ENCODE measurements at places on chromosomes 12 and 14.

GRCh38 chr12:1527789-1528188, 66.6 kb downstream of the FBXL14 start:
- peak; percentile 77 for DNase-seq

DNA sequence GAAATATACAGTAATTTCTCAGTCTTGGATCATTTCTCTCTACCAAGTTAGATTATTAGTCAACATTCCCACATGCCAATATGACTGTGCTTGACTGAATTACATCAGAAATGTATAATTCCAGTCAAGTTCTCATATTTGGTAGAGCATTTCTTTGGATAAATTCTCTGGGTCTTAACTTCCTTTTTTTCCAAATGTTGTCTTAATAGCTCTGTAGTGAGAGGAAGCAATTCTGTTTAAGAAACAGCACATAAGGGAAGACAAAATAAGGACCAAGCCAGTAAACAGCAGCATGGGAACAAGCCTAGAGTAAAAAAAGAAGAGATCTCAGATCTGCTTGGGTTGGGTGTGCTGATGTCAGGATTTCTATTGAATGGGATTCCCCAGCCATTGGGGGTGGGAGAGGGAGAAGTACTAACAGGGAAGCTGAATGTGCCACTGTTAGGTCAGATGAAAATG, 14.2 kb upstream of the DYRK2 start:
- DNase-seq, result no peak

DNA sequence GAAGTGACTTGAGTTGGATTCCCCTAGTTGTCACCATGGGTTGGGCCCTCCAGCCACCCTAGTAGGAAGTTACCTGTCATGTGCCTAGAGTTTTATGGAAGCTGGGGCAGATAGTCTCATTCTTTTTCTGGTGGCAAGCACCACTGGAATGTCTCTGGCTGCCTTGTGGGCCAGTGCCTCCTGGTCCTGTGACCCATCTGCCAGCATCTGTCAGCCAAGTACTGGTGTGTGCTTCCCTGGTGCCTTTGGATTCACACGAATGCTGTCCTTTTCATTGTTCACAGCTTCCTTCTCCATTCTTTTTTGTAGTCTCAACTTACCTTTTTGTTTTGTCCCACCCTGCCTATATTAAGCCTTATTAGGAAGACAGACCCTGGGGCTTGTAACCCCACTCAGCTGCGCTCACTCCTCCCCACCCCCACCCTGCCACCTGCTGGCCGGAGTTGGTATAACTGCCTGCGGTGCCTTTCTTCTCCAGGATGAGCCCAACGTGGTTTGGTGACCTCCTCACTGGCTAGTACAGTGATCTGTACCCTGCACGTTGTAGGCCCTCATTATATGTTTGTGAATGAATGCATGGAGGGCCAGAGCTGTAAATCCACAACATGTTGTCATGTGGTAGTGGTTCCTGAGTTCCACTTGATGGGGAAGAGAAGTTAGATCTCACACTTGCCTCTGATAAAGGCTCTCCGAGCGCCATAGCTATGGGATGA, 125.7 kb downstream of the TSPAN9 start:
- DNase-seq, result no peak

- DNase-seq, result no peak
Measured at GRCh38 chr14:67188326-67188725, 914 bp upstream of the GARIN2 start.

GRCh38 chr12:57734591-57734990, 4.0 kb downstream of the AGAP2 start:
- DNase-seq, result no peak

GRCh38 chr12:110686294-110686903, 2.5 kb downstream of the HVCN1 start:
- DNase-seq, result no peak

DNA sequence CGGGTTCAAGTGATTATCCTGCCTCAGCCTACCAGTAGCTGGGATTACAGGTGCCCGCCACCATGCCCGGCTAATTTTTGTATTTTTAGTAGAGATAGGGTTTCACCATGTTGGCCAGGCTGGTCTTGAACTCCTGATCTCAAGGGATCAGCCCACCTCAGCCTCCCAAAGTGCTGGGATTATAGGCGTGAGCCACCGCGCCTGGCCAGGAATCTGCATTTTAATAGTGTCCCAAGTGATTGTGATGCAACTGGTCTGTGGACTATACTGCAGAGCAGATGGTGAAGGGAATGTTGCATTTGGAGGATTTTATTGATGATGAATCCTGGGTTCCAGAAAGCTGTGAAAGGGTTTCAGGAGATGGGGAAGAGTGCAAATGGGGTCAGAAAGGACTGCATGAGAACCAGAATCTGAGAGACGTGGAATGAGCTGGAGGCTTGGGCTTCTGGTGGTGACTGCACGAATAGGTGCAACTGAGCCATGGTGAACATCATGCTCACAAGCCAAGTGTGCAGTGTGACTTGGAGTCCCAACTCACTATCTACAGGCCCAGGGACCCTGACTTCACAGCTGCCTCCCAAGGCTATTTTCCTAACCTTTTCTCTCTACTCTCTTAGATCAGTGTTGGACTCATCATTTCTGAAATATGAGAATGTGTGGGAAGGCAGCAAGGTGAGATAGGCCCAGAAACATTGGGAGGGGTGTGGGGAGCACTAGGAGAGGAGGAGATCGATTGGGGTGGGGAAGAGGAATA, 4.5 kb downstream of the RPS26 start:
- no peak for DNase-seq

DNA sequence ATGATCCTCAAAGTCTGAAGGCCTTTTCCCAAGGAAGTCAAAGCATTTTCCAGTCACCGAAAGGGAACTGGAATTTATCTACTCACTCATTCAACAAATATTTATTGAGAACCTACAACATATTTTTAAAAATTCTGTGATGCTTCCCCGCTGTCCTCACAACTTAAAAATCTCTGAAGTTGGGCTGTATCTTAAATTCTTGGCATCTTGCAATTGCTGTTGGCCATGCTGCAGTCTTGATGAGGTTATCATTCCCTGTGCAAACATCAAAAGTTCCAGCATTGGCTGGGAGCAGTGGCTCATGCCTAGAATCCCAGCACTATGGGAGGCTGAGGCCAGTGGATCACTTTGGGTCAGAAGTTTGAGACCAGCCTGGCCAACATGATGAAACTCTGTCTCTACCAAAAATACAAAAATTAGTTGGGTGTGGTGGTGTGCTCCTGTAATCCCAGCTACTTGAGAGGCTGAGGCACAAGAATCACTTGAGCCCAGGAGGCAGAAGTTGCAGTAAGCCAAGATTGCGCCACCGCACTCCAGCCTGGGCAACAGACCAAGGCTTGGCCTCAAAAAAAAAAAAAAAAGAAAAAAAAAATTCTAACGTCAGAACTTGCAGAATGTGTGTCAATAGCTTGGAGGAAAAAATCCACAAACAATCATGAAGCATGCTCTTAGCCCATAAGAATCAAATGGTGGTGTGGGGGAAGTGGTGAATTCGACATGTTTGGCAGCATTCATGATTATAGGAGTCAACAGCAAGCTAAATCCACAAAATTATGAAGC, 34.9 kb downstream of the CCDC177 start:
- DNase-seq, result no peak

DNA sequence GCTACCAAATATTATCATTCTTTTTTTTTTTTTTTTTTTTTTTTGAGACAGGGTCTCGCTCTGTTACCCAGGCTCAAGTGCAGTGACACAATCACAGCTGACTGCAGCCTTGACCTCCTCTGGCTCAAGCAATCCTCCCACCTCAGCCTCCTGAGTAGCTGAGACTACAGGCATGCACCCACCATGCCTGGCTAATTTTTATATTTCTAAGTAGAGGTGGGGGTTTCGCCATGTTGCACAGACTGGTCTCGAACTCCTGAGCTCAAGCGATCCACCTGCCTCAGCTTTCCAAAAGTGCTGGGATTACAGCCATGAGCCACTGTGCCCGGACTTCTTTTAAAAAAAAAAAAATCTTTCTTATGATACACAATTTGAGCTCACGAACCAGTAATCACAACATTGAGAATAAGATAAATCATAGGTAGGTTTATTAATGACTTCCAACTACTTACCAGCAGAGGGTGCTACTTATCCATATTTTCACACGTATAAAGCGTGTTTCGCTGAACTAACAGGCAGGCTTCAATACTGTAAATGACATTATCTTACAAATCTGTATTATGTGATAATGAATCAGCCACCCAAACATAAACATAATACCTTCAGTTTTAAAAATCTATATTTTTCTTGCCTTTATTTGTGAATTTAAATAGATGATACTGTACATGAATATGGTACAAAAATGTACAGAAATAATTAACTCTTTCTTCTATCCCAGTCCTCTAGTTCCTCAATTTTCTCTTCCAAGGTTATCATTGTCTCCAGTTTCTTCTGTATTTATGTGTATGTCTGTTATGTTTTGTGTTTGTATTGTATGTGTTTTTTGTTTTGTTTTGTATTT, 42.5 kb upstream of the BCAT1 start:
- DNase-seq, result peak; percentile 63

GRCh38 chr14:34014936-34015335, 64.1 kb upstream of the EGLN3 start:
- DNase-seq, result no peak

DNA sequence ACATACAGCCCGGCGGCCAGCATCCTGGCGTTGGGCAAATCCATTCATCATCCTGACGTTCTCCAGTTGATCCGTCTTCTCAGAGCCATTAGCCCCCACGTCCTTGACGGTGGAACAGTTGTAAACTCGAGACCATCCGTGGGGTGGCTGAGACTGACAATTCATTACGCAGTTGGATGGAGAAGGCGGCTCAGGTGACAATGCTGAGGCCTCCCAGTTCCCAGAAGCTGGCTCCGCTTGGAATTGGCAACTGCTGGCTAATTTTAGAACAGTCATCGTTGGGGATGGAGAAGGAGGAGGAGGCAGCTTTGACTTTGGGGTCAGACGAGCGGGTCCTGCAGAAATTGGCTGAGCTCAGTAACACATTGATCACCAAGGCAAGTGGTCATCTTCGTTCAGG, 186.5 kb downstream of the PHETA1 start:
- no peak for DNase-seq

DNA sequence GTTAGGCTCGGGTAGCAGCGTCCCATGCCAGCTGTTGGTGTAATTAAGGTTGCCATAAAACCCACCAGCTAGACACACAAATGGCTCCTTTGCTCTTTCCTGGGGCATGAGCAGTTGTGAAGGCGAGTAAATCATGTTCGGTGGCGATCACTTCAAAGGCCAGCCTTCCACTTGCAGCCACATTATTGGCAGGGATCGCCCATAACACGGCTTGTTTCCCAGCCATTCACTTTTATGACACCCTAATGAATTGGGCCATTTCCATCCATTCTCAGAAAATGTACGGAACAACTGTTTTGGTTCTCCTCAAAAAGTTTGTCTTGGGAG, 63.4 kb downstream of the BEGAIN start:
- DNase-seq, result no peak

DNA sequence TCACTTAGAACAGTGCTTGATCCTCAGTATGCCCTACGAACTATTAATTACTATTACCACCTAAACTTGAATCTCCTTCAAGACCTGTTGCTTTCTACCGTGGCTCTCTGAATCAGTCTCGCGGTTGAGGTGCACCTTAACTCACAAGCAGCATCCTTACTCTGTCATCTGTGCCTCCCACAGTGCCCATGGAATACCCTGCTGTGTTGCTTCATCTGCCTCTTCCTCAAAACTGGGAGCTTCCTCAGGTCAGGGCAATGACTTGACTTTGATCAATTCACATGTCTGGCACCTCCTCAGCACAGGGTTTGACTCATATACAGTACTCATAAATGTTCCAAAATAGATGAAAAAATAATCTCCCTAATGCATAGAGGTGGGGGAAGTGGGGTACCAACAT, 305.9 kb downstream of the NUAK1 start:
- DNase-seq, result no peak

DNA sequence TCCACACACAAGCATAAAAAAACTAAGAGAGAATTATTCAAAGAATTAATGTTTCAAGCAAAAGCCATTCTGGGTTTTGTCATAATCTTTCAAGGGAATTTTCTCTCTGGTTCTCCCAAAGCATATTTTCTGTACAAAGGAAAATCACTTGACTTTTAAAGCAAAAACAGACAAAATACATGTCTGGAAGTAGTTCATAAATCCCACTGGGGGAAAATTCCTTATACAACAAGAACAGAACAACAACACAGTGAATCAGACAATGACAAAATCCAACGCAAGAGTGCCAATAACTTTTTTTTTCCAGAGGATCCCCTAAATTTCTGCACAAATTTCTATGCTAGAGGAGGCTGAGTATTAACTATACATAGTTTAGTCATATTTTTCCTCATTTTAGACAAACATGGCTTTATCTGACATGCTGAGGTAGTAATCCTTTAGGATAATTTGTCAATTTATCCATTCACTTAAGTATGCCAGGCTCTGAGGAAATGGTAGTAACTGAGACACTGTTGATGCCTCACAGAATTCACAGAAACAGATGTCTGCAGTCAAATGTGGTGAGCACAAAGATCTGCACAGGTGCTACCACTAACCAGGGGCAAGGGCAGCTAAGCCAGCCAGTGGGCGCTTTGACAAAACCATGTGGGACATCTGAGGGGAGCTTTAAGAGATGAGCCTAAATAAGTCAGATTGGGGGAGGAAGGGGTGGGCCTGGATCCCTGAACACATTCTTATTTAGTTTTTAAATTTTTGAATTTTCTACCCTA, 38.0 kb downstream of the GRIP1 start:
- no peak for DNase-seq

DNA sequence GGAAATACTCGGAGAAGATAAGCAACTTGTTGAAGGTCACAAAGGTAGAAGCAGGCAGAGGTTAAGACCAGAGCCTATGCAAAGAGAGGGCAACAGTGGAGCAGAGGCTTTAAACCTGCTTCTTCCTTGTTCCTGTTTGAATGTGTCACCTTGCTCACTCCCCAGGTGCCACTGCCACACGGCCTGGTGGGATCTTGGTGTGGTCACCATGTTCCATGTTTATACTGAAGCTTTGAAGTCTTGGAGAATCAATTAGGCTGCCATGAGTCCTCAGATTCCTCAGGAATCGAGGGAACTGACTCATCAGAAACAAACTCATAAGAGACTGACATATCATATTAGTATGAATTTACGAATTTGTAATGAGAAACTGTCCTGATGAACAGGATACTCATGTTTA, 46.8 kb downstream of the IQSEC3 start:
- DNase-seq, result no peak

DNA sequence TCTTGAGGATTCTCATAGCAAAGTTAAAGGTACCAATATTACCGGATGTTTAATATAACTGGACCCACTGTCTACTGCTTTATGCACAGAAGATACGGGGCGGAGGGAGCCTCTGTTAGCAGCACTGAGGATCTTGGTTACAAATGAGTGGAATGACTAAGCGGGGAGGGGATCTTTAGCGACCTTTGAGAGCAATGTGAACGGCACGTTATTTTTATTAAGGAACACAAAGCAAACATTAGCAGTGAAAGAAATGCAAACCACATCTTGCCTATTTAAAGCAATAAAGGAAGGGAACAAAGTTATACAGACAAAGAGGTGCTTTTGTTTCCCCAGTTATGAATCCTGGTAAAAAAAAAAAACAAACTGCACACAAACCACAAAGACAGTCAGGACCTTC, 27.1 kb upstream of the PRMT8 start:
- no peak for DNase-seq

DNA sequence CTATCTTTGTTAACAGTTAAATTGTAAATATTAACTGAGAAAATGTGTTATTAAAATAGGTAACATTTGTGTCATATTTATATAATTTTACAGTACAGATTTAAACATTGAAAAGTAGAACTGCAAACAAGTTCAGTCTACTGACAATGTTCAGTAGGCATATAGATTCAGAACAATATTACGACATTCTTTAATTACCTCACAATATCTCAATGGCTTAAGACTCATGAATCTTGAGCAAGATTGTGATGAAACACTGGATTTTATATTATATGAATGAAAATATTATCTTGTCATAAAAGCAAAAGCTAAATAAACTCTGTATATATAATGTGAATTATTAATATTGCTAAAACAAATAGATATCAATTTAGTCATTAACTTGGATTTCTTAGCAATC, 194.9 kb downstream of the ADAMTS20 start:
- no peak for DNase-seq
